ENCODE measurements at places on chromosomes 1 and 21. TPM values are rescaled to one million over a fixed set of nuclear protein-coding genes. Genes with fewer than 3 reads are reported as not detected.

GRCh38 chr1:2050461-2050792 is 216 bp downstream of the PRKCZ start:
- no peak for DNase-seq

DNA sequence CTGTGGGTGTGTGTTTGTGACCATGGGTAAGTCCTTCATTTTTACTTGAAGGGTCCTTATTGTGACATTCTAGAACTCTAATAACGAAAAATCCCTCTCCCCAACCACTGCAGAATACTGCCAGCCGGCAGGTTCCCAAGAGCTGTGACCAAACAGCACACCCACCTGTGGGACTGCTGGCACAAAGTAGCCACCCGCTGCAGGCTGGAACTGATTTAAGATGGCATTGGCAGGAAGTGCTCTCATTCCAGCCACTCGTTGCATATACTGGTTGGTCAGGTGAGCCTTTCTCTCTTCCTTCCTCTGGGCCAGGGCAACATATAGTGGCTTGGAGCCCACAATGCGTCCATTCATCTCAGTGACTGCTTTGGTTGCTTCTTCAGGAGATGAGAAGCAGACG is 11.6 kb downstream of the PABPC4 start:
- DNase-seq = no peak

DNA sequence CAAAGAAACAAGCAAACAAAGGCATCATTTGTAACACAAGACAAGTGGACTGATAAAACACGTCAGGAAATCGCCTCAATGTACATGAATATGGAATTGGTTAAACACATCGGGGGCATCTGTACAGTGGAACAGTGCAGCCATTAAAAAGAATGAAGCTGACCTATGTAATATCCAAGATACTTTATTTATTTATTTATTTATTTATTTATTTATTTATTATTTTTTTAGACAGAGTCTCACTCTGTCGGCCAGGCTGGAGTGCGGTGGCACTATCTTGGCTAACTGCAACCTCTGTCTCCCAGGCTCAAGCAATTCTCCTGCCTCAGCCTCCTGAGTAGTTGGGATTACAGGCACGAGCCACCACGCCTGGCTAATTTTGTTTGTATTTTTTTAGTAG is 75.4 kb upstream of the SLC45A1 start:
- DNase-seq = no peak

DNA sequence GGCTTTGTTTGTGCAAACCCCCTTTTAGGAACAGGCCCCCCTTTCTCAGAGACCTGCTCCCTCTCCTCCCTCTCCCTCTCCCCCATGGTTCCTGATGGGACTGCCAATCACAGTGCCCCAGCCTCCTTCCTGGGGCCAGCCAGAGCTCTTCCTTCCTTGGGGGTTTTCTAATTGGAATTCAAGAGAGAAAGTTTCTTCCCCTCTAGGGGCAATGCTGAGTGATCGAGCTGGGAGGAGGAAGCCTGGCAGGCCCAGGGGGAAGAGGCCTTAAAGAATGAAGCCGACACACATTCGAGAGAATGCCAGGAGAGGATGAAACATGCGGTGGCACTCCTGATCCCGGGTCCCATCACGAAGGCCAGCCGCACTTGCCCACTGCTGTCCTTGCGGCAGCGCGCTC is 21.3 kb upstream of the COL16A1 start:
- DNase-seq = no peak

- DNase-seq = no peak
These were observed 2.3 kb downstream of the TMEM61 start for GRCh38 chr1:54982739-54983138.

GRCh38 chr1:173012126-173012525 is 38.6 kb downstream of the TNFSF18 start:
- DNase-seq = no peak

DNA sequence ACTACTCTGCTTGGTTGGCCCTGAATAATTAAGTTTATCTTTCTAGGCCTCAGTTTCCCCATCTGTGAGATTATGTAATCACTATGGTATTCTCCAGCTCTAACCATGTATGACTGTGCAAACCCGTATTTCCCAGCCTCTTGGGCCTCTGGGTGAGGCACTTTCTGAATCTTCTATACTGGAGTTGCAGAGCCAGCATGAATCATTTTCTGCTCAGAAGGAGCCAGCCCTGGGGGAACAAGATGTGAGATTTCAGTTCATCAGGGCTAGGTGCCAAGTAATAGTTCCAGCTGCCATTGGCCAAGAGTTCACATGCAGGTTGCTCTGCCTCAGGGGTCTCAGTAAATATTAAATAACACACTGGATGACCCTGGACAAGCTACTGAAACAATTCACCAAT is 47.7 kb upstream of the USP24 start:
- no peak for DNase-seq

The ZFP69 gene
- 2.6 TPM for total RNA-seq
